Activated CD4-positive, CD25-positive, alpha-beta regulatory T cell (primary cell): ENCODE measurements at places on chromosomes 3 and 15.

DNA sequence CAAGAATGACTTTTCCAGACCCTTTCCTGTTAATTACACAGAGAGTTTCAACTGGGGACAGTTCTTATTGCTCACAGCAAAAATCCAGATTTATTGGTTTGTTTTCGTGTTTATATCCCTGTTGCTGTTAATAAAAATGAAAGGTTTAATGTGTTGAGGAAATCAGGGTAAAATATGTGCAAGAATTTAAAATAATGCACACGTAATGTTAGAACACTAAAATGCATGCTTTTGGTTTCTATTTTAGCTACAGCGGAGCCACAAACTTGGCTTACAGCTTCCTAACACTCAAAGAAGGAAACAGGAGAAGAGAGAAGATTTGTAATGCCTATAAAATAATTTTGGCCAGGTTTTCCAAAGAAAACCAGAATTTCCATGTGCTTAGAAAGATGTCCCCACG, 62.7 kb downstream of the CASR start:
- DNase-seq = no peak

- DNase-seq = no peak
Observed at GRCh38 chr15:58506064-58506490, 74.3 kb downstream of the LIPC start.

DNA sequence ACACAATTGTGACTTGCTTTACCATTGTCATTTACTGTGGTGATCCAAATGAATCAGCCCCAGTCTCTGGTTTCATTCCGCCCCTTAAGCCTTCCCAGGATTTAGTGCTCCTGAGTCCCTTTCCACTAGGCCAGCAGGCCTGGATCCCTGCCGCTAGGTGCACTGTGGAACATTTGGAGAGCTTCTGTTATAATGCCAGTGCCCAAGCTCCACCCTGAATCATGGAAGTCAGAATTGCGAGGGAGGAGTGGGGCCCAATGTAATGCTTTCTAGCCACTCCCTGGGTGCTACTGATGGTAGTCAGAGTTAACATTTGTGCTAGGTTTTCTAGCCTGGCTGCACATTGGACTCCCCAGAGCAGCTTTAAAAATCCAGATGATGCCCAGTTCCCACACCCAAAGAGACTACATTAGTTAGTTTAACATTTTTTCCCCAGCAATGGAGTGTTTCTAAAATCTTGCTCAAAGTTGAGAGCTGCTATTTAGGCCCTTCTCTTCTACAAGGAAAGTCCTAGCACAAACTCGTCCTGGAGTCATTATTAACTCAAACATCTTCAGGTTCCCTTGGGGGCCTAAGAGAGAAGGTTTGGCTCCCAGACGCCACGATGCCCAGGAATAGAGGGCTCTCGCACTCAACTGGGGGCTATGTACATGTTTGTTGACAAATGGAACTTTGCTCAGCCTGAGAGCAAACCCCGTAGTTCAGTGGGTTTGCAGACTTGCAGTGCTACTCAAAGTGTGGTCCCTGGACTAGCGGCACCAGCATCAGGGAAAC, 366.7 kb upstream of the PROK2 start:
- no peak for DNase-seq

- no peak for DNase-seq
Observed at GRCh38 chr3:82927309-82928253, 1166.1 kb upstream of the GBE1 start.
